ENCODE measurements at places on chromosomes 11 and 22.

DNA sequence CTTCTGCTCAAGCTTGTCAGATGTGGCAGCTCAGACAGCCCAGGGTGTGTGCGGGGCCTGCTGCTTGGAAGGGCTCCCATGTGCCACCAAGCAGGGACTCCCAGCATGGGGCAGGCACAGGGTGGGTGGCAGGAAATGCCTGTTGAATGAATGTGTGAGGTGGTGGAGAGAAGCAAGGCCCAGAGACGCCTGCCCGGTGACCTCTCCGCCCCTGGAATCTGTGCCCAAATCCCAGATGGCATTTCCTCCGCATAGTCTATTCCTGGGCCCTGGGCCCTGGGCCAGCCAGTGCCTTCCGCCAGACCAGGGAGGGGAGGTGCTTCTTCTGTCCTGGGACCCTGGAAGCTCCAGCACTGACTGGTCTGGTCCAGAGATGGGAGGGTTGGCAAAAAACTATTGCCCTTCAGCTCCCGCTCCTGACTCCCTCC lies 3.7 kb downstream of the CST6 start:
- DNase-seq: no peak

GRCh38 chr22:45197606-45198462 lies 34.1 kb downstream of the NUP50 start:
- no peak for DNase-seq

DNA sequence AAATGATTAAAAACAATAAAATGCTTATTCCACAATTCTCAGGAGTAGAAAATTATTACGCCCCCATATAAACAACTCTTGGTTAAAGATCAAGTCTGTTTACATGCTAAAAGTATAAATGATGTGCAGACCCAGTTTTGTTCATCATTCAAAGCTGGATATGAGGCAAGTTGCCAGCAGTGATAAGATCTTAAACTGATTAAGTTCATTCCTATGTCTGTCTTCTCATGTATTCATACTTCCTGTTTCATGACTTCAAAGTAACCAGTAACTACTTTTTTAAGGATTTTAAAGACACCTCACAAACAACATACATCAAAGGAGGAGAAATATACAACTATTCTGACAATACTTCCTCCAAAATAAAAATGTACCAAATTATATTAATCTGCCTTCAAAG lies 55.0 kb upstream of the ARHGAP32 start:
- DNase-seq: no peak

DNA sequence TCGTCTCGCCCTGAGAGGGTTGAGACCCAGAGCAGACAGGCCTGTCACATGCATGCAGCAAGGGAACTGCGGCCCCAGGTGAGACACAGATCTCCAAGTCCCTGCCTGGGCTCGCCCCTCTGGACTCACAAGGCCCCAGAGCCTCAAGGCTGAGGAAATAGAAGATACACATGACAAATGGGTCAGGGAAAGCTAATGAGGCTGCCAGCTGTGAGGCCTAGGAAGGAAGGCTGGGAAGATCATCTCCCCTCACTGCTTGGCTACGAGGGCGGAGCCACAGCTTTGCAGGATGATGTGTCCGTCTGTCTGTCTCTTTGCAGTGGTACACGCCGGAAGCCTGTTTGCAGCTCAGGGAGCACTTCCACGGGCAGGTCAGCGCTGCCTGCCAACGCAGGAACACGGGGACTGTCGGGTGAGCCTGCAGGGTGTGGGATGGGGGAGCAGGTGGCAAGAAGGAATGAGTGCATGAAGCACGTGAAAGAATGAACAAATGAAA lies 4.5 kb downstream of the RAB36 start:
- no peak for DNase-seq

DNA sequence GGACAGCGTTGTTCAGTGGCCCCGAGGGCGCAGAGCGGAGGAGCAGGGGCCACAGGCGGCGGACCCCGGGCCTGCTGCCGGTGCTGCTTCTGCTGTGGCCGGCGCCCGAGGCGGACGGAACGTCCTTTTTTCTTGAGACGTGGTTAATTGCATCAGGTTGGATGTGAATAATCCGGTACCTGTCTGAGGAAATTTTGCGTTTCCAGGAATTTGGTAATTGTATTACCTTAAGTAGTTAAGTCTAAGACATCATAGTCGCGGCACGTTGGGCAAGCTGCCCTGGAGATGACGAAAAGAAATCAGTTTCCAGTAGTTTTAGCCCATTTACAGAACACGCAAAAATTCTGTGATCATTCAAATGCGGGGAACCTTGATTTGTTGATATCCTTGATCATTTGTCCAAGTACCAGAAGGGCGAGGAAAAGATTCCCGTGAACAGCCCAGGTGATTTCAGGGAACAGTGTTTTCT lies 789 bp downstream of the SPECC1L start:
- no peak for DNase-seq
